ENCODE measurements at places on chromosomes 13 and 19.

DNA sequence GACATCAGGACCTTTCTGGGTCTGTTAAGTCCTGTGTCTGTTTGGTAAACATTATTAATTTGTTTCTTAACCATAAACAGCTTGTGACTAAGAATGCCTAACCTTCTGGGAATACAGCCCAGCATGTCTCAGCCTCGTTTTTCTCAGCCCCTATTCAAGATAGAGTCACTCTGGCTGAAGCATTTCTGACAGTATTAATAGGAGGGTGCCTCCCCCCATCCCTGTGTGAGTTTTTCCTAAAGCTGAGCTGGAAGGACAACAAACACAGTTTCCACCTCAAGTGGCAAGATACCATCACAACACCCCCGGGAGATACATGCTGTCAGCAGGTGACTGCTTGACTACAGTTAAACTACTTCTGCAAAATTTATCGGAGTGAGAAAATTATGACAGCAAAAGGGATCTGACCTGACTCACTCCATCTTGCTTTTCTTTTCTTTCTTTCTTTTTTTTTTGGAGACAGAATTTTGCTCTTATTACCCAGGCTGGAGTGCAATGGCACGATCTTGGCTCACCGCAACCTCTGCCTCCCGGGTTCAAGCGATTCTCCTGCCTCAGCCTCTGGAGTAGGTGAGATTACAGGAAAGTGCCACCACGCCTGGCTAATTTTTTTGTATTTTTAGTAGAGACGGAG lies 59.3 kb upstream of the ABCC4 start:
- no peak for DNase-seq

GRCh38 chr19:5934774-5935472 lies 20.9 kb downstream of the CAPS start:
- DNase-seq: peak; percentile 29

GRCh38 chr19:2815923-2816322 lies 3.7 kb upstream of the ZNF554 start:
- DNase-seq: no peak

- DNase-seq: no peak
These were observed 16.0 kb downstream of the MYO1F start for GRCh38 chr19:8561075-8561764.

- no peak for DNase-seq
These were observed 56.4 kb downstream of the KLF12 start for GRCh38 chr13:74077792-74078191.

- no peak for DNase-seq
These were observed 863 bp downstream of the ZNF581 start for GRCh38 chr19:55644191-55644833.

DNA sequence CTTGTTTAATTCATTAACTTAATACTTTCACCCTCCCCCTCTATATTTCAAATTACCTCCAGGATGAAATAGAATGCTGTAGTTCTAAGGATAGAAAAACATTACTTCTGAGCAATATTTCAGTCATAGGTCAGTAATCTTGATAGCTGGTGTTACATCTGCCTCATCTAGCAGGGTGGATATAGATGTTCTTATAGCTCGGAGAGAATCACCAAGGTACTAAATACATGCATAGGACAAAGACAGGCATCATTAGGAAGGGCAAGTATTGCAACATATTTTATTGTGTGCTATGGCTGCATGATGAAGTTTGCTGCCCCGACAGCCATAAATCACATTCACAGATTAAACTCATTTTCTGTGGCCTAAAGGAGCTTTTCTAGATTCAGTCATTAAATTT lies 601.0 kb downstream of the FGF9 start:
- no peak for DNase-seq

DNA sequence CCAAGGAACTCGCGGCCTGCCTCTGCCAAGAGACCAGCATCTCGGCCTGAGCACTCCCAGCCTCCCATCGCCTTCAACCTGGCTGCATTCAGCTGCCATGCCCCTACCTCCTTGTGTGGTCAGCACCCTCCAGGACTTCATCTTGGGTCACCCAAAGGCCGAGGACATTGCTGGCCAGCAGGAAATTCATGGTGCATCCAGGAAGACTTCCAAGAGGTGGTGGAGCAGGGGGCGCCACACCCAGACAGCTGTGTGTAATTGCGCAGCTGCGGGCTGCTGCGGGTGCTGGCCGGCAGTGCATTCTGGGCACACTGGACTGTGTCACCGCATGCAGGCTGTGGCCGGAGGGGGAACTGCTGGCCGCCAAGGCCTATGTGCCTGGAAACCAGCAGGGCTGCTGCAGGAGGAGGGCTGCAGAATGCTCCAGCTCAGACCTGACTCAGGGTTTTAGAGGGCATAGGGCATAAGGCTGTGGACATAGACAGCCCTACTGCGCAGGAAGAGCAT lies 164.3 kb upstream of the TUBA3C start:
- DNase-seq: no peak

- DNase-seq: no peak
These were observed 12.7 kb downstream of the NPAS1 start for GRCh38 chr19:47032171-47032811.

GRCh38 chr19:9937001-9937411 lies 691 bp upstream of the OLFM2 start:
- DNase-seq: no peak

GRCh38 chr19:17841810-17842662 lies 5.7 kb downstream of the JAK3 start:
- no peak for DNase-seq

DNA sequence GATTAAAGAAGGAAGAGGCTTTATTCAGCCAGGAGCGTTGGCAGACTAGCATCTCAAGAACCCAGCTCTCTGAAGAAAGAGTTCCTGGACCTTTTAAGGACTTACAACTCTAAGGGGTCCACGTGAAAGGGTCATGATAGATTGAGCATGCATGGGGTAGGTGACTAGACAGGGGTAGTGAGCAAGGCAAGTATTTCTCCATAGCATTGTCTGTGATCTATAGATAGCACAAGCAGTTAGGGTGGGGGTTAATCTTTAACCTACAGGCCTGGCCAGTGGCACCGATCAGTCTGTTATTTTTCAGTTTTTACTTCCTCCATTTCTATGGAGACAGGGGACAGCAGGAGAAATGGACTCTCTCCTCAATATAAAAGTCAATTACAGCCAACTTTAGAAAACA lies 983.7 kb downstream of the SLITRK1 start:
- no peak for DNase-seq

DNA sequence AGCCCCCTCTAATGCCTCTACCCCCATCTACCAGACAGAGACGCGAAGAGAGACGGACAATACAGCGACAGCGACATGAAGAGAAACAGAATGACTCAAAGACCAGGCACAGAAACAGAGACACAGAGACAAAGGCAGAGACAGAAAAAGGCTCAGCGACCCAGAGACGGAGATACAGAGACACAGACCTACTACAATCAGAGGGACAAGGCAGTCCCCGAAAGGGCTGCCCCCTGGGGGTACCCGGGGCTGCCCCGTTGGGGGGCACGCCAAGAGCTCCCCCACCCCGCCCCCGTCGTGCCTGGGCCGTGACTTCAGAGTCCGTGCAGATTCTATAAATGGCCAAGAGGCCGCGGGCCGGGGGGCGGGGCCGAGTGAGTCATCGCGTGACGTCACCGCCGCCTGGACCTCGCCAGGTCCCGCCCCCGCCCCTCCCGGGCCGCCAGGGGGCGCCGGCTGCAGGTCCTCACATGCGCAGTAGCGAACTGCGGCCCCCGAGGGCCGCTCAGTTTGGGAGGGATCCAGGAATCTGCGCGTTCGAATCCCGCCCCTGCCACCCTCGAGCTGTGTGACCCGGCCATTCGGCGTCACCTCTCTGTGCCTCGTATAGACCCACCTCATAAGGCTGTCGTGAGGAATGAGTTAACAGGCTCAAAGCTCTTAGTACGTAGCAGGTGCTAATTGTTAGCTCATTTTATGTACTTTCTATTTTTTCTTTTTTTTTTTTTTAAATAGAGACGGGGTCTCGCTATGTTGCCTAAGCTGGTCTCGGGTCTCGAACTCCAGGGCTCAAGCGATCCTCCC lies 2.7 kb upstream of the CNN1 start:
- peak; percentile 80 for DNase-seq

DNA sequence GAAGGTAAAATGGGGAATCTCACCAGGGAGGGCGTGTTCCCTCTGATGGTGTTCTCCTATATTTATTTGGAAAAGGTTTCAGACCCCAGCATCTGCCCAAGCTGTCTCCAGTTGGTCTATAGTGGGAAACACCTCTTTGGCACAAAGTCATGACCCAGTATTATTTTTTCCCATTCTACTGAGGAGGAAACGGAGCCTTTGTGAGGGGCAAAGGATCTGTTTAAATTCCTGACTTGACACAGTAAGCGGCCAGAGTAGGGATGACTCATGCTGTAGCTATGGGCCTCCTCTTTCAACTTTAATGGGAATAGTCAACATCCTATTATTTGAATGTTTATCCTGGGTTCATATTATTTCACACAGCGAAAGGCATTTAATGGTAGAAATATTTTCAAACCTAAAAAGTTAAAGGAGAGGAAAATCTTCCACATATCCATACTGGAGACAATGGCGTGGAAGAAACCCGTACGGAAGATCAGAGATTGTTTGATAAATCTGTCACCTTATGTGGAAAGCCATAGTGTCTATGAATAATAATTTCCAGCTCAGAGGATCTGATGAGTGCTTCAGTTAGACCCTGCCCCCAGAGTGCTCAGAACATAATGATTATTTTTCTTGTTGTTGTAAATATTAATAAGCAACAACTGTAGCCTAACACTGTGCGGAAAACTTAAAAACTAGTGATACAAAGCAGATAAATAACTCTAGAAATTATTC lies 126.0 kb downstream of the FOXO1 start:
- DNase-seq: peak; percentile 10

- no peak for DNase-seq
These were observed 31.6 kb upstream of the METTL21C start for GRCh38 chr13:102726430-102726829.

DNA sequence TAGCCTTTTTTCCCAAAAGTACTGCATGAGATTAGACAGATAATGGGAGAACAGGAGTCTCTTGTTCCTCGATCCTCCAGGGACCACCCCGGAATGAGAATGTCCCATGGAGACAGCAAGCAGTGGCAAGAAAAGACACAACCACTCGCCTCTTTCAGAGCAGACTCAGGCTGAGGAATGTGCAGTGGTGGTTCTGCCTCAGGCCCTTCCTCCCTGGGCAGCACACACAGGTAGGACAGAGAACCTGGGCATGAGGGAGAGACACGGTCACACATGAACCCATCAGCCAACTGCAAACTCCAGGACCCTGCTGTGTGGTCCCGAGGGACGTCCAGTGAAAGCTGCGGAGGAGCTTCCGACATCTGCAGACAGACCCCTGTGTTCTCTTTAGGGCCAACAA lies 31.0 kb downstream of the CRYL1 start:
- DNase-seq: no peak

GRCh38 chr19:38250821-38251563 lies 5.2 kb downstream of the PPP1R14A start:
- DNase-seq: no peak

- DNase-seq: no peak
These were observed 1001.7 kb downstream of the PCDH17 start for GRCh38 chr13:58633226-58633625.

GRCh38 chr13:78309497-78310180 lies 293.7 kb downstream of the POU4F1 start:
- no peak for DNase-seq

GRCh38 chr13:114164053-114164452 lies 15.0 kb upstream of the CFAP97D2 start:
- no peak for DNase-seq

DNA sequence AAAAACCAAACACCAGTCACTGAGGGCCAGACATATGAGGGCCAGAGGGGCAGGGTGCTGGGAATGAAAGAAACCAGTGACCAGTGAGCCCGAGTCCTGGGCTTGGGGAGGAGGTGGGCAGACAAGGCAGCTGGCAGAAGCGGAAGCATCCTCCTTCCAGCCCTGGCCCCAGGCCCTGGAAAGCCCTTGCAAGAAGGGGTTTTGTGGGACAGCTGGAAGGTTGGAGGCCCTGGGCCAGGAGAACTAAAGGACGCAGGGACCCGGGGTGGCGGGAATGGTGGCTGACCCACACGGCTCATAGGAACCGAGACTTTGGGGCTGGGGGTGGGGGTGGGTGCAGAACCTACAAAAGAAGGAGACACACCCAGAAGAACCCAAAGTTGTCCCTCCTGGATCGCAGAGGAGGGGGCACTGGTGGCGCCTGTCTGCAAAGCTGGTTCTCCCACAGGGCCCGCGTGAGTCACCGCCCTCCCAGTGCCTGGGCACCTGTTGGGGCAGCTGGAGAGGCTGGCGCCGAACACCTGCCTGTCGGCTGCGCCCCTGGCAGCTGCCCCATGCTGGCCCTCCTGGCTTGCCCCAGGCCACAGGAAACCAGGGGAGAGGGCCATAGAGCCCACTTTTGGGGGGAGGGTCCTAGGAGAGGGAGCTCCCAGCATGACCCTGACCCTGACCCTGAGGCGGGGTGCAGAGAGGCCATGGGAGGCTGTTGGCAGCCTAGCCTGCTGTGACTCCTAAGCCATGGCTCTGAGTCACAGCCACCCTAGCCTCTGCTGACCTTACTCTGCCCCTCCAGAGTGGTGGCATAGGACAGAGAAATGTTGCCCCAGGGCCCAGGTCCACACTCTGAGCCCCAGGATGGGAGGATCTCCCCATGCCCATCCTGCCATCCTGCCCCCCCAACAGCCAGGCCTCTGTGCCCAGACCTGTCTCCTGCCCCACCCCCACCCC lies 802 bp downstream of the DMPK start:
- DNase-seq: peak; percentile 24

DNA sequence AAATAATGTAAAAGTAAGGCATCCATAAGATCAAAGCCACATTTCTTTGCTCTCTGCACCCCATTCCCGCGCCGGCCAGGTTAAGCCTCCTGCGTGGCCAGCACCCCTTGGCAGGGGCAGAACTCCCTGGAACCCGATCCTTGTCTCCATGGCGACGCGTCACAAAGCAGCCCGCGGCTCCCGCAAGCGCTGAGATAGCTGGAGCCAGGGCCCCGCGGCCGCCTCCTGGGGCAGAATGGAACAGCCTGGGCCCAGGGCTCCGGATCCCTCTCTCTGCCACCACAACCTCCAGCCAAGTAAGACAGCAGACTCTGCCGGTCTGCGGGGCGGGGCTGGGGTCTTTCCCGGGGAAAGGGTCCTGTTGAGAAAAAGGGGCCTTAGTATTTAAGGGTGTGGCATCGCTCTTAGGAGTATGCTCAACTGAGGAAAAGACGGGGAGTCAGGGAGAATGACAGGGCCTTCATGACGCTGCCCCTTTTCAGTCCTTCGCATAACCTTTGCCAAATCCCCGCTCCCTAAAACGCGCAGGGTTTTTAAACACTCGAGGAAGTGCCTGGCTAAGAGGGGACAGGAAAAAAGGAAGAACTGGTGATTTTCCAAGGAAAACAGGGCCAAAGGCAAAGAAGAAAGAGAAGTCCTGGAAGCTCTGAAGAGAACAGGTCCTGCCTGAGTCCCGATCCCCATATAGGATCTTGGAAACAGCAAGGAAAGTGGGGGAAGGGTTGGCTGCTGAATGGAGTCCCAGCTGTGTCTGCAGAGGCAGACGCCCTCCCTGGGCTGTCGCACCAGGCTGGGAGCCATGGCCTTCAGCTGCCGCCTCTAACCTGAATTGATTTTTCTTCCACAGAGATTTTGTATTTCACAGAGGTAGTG lies at the start of gene TEX26:
TEX26 (plus strand) TSS at position 176 of the 873 bp plus-strand sequence; CDS start at position 236, 60 bp downstream.
- DNase-seq: no peak

GRCh38 chr19:49059053-49059452 lies 1.5 kb upstream of the CGB7 start:
- DNase-seq: no peak
